Neural crest cell (in vitro differentiated cells): ENCODE measurements at places on chromosomes 13 and 19.

- peak; percentile 48 for DNase-seq
- peaks cover 55% of the 10 kb centered on the region for H3K4me1 ChIP-seq
- no peaks in the 10 kb centered on the region for H3K36me3 ChIP-seq
- H3K4me3 ChIP-seq = peak overlapping the region; percentile 78
- peak overlapping the region; percentile 72 for H3K27ac ChIP-seq
These were observed 11.0 kb downstream of the TSHZ3 start for GRCh38 chr19:31338069-31338776.

DNA sequence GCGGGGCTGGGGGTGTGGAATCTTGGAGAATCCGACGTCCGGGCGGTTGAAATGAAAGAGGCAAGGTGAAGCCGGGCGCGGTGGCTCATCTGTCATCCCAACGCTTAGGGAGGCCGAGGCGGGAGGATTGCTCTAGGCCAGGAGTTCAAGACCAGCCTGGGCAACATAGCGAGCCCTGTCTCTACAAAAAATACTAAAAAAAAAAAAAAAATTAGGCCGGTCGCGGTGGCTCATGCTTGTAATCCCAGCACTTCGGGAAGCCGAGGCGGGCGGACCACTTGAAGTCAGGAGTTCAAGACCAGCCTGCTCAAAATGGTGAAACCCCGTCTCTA is 225 bp upstream of the GARIN5A start:
- H3K27me3 ChIP-seq = peaks cover 8% of the 10 kb centered on the region
- H3K4me1 ChIP-seq = peaks cover 14% of the 10 kb centered on the region
- no peak for DNase-seq

DNA sequence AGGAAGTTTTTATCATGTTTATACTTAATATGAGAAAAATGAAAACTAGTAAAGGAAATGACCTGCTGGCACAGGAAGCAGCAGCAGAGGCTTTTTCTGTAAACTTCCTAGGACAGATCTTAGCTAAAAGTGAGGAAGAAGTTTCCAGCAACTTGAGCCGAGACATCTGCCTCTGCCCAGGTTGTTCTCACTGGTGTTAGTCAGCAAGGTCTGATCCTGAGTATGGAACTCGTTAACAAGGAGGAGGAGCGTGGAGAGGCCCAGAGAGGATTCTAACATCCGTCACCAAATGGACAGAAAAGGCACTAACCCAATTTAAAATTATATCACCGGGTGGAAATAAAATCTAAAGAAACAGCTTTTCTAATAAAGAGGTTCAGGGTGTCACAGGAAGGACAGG is 43.6 kb downstream of the PHF11 start:
- H3K27me3 ChIP-seq = no peaks in the 10 kb centered on the region
- H3K27ac ChIP-seq = no peak overlapping the region
- H3K36me3 ChIP-seq = peaks cover 30% of the 10 kb centered on the region
- peaks cover 11% of the 10 kb centered on the region for H3K4me1 ChIP-seq
- DNase-seq = no peak

DNA sequence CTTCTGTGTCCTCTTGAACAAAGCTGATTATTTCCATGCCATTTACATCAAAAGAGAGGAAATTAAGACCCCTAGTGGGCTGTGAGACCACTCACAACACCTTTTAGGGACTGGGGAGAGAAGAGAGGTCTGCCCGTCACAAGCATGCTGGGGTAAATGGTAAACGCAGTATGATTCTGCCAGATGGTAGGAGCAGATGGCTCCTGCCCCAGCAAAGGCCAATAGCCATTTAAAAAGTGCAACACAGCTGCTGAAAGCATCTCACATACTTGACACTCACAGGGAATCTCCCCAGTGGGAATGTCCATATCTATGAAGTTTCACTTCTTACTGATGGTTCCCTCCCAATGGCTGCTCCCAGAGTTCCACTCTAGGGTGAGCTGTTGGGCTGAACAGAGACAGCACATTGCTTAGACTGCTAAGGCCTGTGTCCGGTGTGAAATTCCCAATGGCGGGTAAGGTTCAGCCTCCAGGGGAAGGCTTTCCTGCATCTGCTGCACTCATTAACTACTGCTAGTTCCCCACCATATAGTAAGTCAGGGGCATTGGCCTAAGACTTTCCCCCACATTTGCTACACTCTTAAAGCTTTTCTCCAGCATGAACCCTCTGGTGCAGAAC is 7.4 kb downstream of the ZNF671 start:
- no peaks in the 10 kb centered on the region for H3K27me3 ChIP-seq
- H3K36me3 ChIP-seq = peaks cover 80% of the 10 kb centered on the region
- no peak overlapping the region for H3K27ac ChIP-seq
- DNase-seq = no peak
- no peak overlapping the region for H3K4me3 ChIP-seq

DNA sequence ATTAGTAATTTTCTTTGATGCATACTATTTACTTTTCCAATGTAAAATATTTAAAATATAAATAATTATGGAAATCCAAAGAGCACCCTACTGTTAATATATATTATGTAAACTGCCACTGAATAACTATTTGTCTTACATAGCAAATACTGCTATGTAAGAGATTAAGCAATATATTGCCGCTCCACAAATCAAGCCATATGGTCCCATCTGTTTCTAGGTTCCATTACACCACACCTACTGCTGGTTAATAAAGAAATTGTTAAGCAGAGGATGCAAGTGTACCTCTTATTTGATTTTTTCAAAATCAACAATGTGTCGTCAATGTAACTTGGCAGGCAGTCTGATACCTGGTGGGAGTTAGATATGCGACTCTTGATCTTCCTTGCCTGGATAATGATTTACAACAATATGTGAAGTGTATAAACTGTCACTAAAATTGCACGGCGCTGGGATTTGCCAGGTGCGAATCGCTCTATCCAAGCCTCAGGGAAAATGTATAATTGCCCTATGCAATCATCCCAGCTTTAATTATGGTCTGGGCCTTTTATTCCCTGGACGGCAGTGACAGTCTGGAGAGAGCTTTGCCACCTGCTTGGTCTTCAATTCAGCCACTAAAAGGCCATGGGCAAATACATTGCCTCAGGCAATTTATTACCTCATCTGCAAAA is 16.0 kb downstream of the SMAD9 start:
- H3K36me3 ChIP-seq = no peaks in the 10 kb centered on the region
- no peaks in the 10 kb centered on the region for H3K27me3 ChIP-seq
- H3K27ac ChIP-seq = no peak overlapping the region
- DNase-seq = no peak

GRCh38 chr13:99709134-99709533 is 207.9 kb downstream of the TM9SF2 start:
- no peaks in the 10 kb centered on the region for H3K36me3 ChIP-seq
- no peak for DNase-seq
- H3K4me1 ChIP-seq = peaks cover 30% of the 10 kb centered on the region
- H3K4me3 ChIP-seq = peak overlapping the region; percentile 16
- no peaks in the 10 kb centered on the region for H3K27me3 ChIP-seq

- no peak for DNase-seq
- peaks cover 63% of the 10 kb centered on the region for H3K27me3 ChIP-seq
- no peak overlapping the region for H3K4me3 ChIP-seq
- no peaks in the 10 kb centered on the region for H3K4me1 ChIP-seq
- H3K36me3 ChIP-seq = no peaks in the 10 kb centered on the region
These were observed 26.1 kb upstream of the CYP2A7 start for GRCh38 chr19:40907968-40908735.

DNA sequence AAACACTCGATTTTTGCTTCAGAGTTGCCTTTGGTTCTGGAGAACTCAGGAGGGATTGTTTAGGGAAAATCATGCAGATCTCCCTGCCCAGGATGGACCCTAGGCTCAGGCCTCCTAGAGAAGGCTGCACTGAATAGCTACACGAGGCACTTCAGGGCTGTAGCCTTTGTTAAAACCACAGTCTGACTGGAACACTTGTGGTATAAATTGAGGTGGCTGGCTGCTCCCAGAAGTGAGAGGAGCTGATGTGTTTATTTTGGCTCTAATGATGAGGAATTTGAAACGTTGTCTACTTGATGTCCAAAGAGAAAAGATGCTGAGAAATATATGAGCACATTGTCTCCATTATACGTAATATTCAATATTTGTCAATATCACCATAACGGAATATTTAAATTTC is 762.1 kb upstream of the ARGLU1 start:
- H3K27ac ChIP-seq = no peak overlapping the region
- DNase-seq = no peak
- no peaks in the 10 kb centered on the region for H3K36me3 ChIP-seq
- no peaks in the 10 kb centered on the region for H3K4me1 ChIP-seq
- H3K4me3 ChIP-seq = no peak overlapping the region

GRCh38 chr19:17325881-17326594 is 8.6 kb downstream of the ANO8 start:
- no peak for DNase-seq
- H3K27me3 ChIP-seq = peaks cover 21% of the 10 kb centered on the region
- H3K36me3 ChIP-seq = peaks cover 6% of the 10 kb centered on the region
- no peak overlapping the region for H3K27ac ChIP-seq

GRCh38 chr13:76937281-76937820 is 11.0 kb upstream of the ACOD1 start:
- H3K27me3 ChIP-seq = no peaks in the 10 kb centered on the region
- H3K4me3 ChIP-seq = no peak overlapping the region
- H3K36me3 ChIP-seq = no peaks in the 10 kb centered on the region
- peaks cover 4% of the 10 kb centered on the region for H3K4me1 ChIP-seq
- DNase-seq = no peak

DNA sequence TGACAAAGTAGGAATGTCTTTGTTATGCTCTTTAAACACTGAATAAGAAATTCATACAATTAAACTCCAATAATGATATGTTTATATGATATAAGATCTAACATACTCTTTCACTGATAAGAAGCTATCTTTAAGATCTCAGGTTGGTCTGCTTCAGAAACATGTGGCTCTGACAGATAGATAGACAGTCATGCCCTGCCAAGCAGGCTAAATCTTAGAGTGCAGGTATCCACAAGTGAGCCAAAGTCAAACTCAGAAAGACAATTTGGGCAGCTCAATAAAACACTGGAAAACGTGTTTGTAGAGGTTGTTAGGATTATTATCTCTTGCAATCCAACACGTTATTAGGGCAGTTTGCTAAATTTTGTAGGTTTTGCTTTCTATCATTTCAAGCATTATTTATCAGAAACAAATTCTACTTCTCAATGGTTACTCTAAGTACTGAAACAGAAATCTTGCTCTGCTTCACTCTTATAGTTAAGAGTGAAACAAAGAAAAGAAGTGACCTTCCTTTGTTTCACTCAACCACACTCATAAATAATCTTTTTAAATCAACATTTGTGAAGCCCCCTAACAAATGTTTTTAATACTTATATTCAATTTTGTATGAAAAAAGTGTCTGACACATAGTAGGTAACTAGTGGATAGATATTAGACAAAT is 1255.6 kb downstream of the DIAPH3 start:
- no peaks in the 10 kb centered on the region for H3K4me1 ChIP-seq
- no peak overlapping the region for H3K4me3 ChIP-seq
- DNase-seq = no peak

GRCh38 chr19:47878906-47879305 is 7.2 kb downstream of the SULT2A1 start:
- no peaks in the 10 kb centered on the region for H3K36me3 ChIP-seq
- no peak overlapping the region for H3K27ac ChIP-seq
- no peaks in the 10 kb centered on the region for H3K4me1 ChIP-seq
- DNase-seq = no peak
- H3K27me3 ChIP-seq = peaks cover 4% of the 10 kb centered on the region
